CD4-positive, alpha-beta memory T cell (primary cell): ENCODE measurements at places on chromosomes 1 and 21. TPM values are rescaled to one million over a fixed set of nuclear protein-coding genes. Genes with fewer than 3 reads are reported as not detected.

The ADCY10 gene
- total RNA-seq, result 0.96 TPM

The SLAMF6 gene
- total RNA-seq, result 59.1 TPM

DNA sequence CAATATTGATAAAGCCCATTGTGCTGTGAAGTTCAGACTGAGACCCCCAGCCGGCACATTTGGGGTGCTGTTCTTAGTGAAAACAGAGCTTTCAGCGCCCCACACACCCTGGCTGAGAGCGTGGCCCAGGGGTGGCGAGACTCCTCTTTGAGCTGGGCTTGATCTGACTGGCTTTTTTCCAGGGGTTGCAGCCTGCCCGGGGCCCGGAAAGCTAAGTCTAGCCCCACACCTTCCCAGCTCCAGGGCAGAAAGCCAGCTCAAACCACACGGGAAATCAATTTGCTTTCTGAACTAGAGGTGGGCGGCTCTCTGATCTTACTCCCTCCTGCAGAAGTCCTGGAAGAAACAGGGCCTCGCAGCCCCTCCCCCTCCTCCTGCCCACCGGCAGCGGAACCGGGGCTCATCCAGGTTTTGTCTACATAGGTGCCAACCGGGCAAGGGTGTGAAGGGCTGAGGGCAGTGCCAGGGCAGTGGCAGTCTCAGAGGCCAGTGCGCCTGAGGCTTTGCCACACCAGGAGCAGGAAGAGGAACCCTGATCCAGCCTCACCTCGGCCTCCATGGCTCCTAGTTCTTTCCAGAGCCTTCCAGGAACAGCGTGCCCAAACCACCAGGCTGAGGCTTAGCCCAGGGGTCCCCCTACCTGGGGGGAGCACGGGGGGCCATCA, 155.3 kb downstream of the NPHP4 start:
- no peak for DNase-seq

- DNase-seq, result no peak
These were observed at the start of gene MAP1LC3C for GRCh38 chr1:241999026-241999425. Gene MAP1LC3C (minus strand): TSS chr1:241999098. CDS start chr1:241999008, 90 bp downstream.

- DNase-seq, result no peak
These were observed 622.5 kb upstream of the NR5A2 start for GRCh38 chr1:199404976-199405375.
